CD4-positive, alpha-beta T cell treated with Interleukin-17A for 4 hours (primary cell): ENCODE measurements at places on chromosomes 7 and 10.
A peak's percentile ranks its signal among the peaks of the same experiment; 100 is the strongest.

DNA sequence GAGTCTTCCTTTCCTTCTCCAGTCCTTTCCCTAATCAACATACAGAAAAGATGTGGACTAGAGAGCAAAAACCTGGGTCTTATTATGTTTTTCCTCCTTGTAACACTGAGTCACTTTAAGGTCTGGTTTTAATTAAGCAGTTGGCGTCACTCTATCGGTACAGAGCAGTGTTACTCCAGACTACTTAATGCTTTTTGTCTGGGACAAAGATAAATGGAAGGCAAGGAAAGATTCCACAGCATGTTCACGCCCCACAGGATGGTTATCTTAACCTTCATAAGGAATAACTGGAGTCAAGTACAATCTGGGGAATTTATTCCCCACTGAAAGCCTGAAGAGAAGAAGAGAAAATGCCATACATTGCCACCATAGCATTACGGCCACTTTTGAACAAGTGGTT, 145.7 kb downstream of the ELAPOR2 start:
- DNase-seq: no peak

- DNase-seq: no peak
Observed at GRCh38 chr10:67678335-67678974, 17.5 kb downstream of the CTNNA3 start.

DNA sequence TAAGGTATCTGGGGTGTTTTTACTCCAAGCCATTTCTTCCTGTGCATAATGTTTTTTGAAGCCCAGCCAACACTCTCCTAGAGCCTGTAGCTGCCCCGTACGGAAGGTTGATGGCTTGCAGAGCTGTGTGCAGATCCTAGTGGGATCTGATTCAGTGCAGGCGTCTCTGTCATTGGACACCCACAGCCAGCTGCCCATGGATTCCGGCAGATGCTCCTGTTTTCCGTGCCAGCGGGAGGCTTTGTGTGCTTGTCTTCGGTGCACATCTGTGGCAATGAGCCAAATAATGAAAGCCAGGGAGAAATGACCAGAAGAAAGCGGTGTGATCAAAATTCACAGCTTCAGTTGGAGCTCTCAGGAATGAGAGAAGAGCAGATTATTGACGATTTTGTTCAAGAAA, 426.4 kb downstream of the TYW1 start:
- DNase-seq: no peak

DNA sequence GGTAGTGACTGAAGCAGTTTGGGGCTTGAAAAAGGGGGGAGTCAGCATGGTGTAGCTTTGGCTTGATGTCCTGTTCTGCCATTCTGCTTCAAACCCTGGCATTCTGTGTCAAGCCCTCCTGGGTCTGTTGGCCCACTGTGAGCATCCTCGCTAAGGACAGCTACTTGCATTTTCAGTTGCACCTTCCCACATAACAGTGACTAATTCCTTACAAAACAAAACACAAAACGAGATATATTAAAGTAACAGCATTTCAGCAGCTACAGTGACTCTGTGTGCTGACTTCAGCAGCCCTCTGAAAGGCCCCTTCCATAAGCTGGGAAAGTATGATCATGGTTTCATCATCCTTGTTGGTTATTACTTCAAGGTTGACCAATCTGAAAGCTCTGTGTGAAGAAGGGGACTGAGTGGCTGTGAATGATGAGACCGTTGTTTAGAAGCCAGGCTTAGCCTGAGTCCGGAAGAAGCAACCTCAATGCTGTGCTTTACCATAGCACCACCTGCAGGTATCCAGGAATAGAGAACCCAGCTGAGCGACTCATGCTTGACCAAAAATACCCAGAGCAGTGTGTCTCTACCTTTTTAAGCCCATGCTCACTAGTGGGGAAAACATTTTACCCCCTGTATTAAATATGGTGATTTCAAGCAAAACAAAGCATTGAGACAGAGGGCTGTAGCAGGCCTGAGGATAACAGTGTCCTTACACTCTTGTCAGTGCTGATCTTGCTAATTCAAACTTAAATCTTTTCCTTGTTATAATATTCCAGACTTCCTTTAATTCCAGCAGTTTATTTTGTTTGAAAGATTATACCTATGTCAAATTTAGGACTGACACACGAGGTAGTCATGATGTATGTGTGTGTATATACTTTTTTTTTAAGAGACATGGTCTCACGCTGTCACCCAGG, 42.6 kb upstream of the CC2D2B start:
- DNase-seq: peak; percentile 51

- DNase-seq: no peak
Observed at GRCh38 chr7:92602352-92603088, 12.3 kb upstream of the FAM133B start.

DNA sequence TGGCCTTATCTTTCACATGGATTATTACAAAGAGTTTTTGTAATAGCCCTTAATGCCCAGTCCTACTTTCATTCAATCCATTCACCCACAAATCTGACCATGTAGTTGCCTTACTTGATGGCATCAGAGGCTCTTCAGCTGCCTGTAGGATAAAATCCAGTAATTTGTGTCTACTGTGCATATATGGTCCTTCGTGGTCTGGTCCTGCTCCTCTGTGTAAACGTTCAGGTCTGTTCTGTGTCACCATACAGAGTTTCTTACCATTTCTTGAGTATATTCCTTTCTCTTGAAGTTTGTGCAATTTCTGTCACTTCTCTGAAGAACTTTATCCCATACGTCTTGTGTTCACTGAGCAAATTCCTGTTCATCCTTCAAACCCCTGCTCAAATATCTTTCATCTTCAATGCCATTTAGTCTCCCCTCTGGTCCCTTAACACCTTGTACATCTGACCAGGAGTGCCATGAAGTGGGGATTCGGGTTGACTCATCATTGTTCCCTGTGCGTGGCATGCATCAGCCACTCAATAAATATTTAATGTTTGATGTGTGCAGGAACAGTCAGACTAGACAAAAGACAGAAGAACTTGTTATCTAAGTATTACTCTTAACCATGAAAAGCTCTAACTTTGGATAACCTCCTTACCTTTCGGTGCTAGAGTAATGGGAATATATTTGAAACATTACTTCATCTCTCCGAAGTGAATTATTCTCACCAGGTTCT, 98.6 kb upstream of the RPA3 start:
- no peak for DNase-seq

GRCh38 chr7:18356191-18356645, 139.3 kb upstream of the HDAC9 start:
- no peak for DNase-seq

DNA sequence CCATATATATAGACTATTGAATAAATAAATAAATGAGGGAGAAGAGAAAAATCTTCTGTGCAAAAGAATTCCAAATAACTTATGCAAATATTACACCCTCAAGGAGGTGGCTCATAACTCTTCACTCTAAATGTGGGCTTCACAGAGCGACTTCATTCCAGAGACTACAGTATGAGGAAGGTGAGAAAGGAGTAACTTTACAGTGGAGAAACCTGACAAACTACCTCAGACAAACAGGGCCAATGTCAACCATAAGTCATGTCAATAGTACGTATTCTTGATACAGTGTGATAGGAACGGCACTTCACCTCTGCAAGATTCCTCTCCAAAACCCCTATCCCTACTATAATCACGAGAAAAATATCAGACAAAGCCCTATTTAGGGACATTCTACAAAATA, 158.4 kb upstream of the NAMPT start:
- no peak for DNase-seq

DNA sequence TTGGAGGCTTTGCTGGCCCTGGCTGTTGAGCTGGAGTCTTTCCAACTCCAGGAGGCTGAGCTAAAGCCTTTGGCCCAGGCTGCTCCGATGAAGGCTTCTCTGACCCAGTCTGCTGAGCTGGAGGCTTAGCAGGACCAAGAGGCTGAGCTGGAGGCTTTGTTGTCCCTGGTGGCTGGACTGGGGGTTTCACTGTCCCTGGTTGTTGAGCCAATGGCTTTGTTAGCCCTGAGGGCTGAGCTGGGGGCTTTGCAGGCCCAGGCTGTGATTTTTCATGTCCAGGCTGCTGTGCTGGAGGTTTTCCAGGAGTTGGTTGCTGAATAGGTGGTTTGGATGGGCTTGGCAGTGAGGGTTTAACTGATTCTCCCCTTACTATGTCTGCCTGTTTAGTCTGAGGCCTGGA, 7.3 kb downstream of the PCLO start:
- no peak for DNase-seq

GRCh38 chr7:17994079-17994850, 33.4 kb downstream of the PRPS1L1 start:
- DNase-seq: no peak

- no peak for DNase-seq
Observed at GRCh38 chr10:28738200-28738599, 60.9 kb downstream of the BAMBI start.

GRCh38 chr10:131725581-131726069, 175.2 kb upstream of the PPP2R2D start:
- no peak for DNase-seq

DNA sequence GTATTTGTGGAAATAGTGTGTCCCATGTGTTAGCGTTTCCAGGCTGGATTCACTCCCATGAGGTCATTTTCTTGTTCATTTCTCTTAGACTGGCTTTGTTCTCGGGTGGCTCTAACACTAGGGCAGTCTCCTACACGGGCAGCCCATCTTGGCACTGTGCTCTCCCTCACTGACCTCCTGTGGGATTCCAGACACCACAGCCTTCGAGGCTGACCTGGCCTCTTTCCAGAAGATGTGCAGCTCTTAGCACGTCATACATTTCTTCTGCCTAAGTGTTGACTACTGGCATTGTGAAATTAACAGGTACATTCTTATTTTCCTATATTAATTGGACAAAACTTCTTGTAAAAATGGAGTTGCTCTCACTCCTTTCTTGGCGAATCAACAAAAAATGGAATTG, 72.8 kb downstream of the INSYN2A start:
- DNase-seq: no peak

DNA sequence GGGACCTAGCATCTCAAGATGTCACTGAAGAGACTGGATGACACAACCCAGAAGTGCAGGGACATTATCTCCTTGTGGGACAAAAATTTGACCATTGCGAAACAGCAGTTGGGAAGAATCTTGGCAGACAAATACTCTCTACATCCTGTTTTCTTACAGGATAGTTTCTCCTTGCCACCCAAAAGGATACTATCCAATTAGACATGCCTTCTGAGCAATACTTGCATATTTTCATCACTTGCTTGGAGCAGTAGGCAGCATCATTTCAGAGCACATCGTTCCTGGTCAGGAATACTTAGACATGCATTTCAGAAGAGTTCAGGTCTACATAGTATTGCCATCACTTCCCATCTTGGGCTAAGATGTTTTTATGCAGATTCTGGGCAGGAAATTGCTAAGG, 56.8 kb downstream of the FAS start:
- no peak for DNase-seq

GRCh38 chr10:43230101-43230908, 36.6 kb downstream of the RASGEF1A start:
- DNase-seq: no peak

GRCh38 chr10:52469970-52470705, 156.1 kb downstream of the DKK1 start:
- no peak for DNase-seq

GRCh38 chr7:31583526-31583925, 69.6 kb downstream of the ITPRID1 start:
- DNase-seq: no peak

- DNase-seq: peak; percentile 9
Observed at GRCh38 chr7:30671793-30672465, 10.3 kb downstream of the CRHR2 start.

DNA sequence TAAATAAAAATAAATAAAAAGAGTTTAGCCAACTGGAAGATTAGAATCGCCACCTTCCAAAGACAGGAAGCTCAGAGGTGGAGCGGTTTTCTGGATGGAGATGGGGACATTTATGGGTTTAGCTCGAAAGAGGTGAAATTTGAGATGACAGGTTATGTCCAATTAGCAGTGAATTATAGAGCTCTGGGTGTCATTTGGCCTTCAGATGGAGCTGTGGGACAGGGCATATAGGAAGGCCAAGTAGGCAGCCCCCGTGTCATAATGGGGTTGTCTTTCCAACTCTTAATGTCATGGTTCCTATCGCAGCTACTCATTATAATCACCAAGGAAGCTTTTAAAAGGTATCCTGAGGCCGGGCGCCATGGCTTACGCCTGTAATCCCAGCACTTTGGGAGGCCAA, 21.0 kb upstream of the EEPD1 start:
- no peak for DNase-seq

GRCh38 chr10:89369156-89370105, 8.4 kb upstream of the IFIT1B start:
- peak; percentile 39 for DNase-seq

DNA sequence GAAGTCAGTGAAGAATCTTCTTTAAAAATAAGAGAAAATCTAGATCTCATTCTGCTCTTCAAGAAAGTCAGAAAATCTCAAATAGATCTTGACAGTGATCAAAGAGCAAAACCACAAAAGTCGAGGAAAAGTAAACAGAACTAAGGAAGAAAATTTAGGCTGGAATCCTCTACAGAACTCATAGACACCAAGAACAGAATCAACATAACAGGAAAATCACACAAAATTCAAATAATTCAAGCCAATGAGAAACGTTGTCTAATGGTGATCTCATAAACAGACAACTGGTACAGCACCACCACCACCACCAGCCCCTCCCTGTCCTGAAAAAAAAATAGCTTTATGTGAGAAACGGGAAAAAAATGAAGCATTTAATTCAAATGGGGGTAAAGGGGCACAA, 6.9 kb downstream of the ITGB1 start:
- no peak for DNase-seq

GRCh38 chr10:130655313-130656186, 519.4 kb downstream of the GLRX3 start:
- no peak for DNase-seq

DNA sequence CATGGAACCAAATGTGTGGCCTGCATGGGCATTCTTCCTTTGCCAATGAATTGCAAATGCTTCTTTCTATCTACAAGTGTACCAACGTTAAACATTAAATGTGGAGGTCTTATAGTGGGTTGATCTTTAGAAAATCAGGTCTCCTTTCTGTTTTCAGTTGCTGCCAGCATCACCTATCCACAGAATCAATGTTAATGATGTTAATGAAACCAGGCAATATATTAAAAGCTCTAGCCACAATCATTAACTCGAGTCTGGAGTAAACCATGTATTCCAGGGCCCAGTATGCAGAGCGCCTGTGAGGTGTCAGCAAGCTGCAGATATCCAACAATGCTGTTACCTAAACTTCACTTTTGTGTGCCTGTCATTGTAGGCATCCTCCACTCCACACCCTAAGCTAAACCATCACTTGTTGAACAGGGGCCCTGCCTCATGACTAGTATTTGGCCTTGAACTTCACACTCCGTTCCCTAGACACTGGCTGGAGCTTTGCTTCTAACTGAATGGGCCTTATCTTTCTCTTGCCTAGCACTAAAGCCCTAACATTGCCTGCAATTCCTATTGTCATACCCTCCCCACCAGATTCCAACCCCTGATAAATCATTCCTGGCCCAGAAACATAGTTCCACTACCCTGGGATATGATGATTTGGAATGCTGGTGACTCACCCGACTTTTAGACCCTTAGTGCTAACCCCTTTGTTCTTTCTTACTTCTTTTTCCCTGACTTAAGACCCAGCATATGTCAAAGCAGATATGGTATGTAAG, 24.3 kb upstream of the ITGB8 start:
- DNase-seq: no peak

- DNase-seq: no peak
Observed at GRCh38 chr7:90833443-90833842, 237.3 kb downstream of the CDK14 start.
